ENCODE measurements at places on chromosomes 3 and 15.

GRCh38 chr3:168645180-168645579 is 549.5 kb upstream of the GOLIM4 start:
- no peak for DNase-seq

- DNase-seq, result no peak
These were observed 11.2 kb downstream of the ACAN start for GRCh38 chr15:88814393-88814792.

- DNase-seq, result no peak
These were observed 874 bp downstream of the INO80 start for GRCh38 chr15:41115161-41115651.

DNA sequence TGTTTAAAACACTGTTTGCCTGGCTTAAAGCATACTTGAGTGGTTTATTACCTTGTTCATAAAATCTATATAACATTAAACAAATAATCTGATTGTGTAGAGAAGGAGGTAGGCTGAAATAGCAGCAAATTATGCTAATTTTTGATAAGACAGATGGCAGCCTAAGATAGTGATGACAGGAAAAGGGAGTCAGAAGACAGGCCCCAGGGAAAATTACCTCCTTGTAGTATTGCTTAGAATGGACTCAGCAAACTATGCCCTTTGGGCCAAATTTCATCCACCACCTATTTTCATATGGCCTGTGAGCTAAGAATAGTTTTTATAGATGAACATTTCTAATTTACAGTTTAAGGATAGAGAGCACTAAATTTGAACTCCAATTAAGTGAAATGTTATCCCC is 37.8 kb downstream of the CHD2 start:
- no peak for DNase-seq

GRCh38 chr3:197801891-197802778 is 11.1 kb downstream of the LRCH3 start:
- DNase-seq, result peak; percentile 51

- peak; percentile 87 for DNase-seq
These were observed 306.5 kb downstream of the RPLP1 start for GRCh38 chr15:69758810-69759790.

- no peak for DNase-seq
These were observed 1076.8 kb downstream of the TUSC7 start for GRCh38 chr3:117786349-117786748.

- no peak for DNase-seq
These were observed 197.2 kb upstream of the VEPH1 start for GRCh38 chr3:157700405-157700804.

DNA sequence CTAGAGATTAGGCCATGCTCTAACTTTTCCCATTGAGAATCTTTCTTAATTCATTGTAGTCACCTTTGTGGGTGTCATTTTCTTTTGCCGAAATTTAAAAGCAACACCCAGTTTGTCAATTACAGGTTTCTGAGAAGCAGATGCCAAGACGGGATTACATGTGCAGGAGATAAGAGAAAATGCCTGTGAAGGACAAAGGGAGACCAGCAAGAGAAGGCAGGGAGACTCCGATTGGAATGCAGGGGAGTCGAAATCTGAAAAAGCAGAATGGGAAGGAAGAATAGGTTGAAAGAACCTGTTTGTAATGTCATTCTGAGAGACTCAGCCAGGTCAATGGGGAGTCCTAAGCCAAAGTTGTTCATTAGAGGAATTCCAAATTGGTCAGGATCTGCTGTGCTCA is 3.6 kb upstream of the DPH6 start:
- no peak for DNase-seq

GRCh38 chr3:140580746-140581145 is 97.1 kb upstream of the TRIM42 start:
- no peak for DNase-seq

- no peak for DNase-seq
These were observed 591.1 kb downstream of the ZPLD1 start for GRCh38 chr3:103025880-103026279.

- DNase-seq, result no peak
These were observed 269.0 kb downstream of the OXSM start for GRCh38 chr3:26058901-26059321.

DNA sequence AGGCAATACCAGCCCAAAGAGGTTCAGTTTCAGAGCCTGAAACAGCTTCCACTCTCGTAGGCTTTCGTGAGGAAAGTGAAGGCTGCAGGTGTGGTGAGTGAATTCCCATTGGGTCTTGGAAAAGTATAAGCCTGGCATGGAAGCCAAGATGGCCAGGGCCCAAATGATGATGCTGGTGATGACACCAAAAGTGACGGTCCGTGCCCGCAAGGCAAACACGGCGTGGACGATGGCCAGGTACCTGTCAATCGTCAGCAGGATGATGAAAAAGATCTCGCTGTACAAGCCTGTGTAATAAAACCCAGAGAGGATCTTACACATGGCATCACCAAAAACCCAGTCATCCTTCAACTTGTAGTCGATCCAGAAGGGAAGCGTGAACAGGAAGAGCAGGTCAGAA is 4.4 kb downstream of the CCR1 start:
- DNase-seq, result no peak

GRCh38 chr3:191030491-191030890 is 168.0 kb upstream of the GMNC start:
- no peak for DNase-seq

DNA sequence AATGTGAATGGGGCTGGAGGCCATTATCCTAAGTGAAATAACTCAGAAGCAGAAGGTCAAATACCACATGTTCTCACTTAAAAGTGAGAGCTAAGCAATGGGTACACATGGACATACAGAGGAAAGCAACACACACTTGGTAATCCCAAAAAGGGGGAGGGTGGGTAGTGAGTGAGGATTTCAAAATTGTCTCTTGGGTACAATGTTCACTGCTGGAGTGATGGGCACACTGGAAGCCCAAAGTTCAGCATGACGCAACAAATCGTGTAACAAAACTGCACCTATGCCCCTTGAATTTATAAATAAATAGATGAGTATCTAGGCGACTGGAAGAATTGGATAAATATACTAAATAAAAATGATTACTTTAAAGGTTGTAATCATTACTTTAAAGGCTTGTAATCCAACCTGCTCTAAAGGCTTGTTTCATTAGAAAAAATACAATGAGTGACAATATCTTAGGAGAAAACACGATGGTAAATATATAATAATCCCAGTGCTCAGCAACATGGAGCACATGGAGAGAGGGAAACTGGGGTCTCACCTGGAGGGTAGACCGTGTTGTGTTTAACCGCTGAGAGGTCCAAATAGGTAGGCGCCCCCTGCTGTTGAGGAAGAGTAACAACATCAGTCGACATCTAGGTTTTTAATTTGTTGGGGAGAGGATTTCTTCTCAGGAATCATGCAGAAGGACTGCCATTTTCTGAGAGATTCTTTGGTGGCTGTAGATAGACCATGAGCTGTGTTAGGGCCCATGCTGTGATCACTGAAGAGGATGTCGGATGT is 78.5 kb upstream of the ROBO1 start:
- no peak for DNase-seq

GRCh38 chr15:39555885-39556284 is 25.0 kb upstream of the THBS1 start:
- no peak for DNase-seq

GRCh38 chr3:108437439-108437838 is 73.0 kb downstream of the MYH15 start:
- DNase-seq, result no peak

GRCh38 chr15:52183562-52184173 is 7.5 kb downstream of the GNB5 start:
- DNase-seq, result peak; percentile 31

DNA sequence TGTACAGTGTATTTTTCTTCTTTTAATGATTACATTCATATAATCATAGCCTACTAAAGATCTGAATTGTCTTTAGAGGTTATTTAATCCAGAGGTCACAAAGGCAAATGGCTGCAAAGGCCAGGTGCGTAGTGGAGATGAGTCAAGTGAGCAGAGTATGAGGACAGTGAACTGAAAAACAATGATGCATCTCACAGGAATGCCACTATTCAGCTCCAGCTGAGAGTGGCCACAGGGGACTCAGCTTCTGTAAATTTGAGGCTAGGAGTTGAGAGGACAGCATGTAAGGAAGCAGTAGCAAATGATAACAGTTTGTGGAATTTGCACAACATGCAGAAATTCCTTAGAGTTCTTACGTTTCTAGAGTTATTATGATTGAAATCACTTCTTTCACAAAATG is 50.4 kb downstream of the COL6A5 start:
- DNase-seq, result no peak

GRCh38 chr3:8366219-8366810 is 135.3 kb upstream of the LMCD1 start:
- DNase-seq, result no peak

DNA sequence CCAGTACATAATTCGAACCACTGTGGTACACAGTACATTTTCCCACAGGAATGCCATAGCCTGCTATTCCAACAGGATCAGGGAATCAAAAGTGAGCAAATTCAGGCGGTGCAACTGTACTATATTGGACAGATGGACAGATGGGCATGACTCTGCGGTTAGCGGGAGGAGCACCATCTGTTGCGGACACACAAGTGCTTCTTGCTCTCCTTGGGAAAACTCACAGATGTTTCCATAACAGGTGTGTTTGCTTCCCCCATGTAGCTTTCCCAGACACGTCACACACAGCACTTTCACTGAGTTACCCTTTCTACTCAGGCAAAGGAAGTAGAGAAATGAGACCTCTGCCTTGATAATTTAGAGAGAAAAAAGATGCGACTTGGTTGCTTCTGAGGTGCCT is 325.1 kb upstream of the THBS1 start:
- no peak for DNase-seq

- DNase-seq, result no peak
These were observed 12.3 kb upstream of the SPATA12 start for GRCh38 chr3:57048052-57048671.

- DNase-seq, result no peak
These were observed 77.8 kb upstream of the HES1 start for GRCh38 chr3:194058189-194058571.

DNA sequence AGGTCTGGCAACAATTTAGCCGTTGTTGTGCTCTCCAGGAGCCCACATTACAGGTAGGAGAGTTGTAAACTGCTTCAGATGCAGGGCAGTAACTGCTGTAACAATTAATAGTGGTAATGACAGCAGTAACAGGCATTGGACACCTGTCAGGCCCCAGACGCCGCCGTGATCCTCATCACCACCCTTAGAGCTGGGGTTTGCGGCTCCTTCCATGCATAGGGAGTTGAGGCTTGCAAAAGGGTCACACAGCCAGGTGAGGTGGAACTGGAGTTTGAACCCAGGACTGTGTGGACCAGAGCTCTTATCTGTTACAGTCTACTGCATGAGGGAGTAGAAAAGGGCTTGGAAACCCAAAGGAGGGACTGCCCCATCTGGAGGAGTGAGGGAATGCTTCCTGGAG is 26.8 kb upstream of the NR2C2 start:
- no peak for DNase-seq

GRCh38 chr3:72721683-72722381 is 126.4 kb downstream of the SHQ1 start:
- DNase-seq, result no peak

GRCh38 chr15:48427960-48428547 is 96.8 kb downstream of the DUT start:
- no peak for DNase-seq

DNA sequence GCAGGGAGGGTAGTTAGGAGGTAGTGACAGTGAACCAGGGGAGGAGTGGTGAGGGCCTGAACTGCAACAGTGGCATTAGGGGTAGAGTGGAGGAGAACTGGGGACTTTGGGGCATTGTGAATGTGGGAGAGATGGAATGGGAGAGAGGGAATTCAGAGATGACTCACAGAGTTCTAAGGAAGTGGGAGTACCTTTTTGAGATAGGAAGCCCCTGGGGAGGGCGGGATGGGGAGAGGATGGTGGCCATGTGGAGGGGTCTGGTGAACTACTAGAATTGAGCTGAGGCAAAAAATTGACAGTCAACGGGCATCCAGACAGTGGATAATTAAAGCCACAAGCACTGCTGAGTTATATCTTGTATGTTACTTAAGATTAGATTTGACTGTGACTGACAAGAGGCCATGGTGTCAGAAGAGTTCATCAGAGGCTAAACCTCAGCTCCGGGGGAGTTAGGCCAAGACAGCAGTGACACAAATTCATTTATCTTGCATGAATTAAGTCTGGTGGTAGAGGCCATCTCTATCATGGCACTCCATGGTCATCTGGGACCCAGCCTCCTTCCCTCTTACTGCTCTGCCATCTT is 34.0 kb downstream of the PLEKHO2 start:
- DNase-seq, result no peak

- DNase-seq, result no peak
These were observed 86.8 kb downstream of the LARS2 start for GRCh38 chr3:45475145-45475544.

DNA sequence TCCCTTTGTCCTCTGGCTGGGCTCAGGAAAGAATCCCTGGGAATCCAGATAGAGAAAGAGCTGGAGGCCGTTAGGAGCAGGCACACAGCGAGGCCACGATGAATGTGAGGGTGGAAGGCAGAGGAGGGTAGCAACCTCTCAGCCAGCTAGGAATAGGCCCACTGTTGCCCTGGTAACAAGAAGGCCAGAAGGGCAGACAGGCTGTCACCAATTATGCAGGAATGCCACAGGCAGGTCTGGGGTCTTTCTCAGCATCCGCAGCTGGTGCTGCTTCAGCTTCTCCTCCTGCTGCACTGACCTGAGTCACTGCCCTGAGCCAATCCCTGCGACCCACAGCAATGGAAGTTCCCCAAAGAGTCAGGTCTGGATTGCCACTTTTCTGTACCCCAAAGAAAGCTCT is 62.8 kb upstream of the C3orf80 start:
- no peak for DNase-seq

DNA sequence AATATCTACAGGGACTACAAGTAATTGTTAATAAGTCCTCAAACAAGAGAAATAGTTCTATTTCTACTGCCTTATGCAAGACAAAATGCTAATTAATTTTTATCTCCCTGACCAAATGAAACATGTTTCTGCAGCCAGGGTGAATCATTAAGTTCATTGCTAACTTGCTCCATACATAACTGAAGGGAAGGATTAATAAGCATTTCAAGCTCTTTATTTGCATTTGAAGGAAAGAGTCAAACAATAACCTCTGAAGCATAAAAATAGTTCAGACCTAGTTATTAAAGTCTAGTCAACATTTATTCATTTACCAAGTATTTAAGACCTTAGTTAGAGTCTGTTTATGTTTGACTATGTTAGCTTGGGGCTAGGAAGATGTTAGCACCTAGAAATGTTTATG is 120.0 kb downstream of the ATP1B3 start:
- no peak for DNase-seq

DNA sequence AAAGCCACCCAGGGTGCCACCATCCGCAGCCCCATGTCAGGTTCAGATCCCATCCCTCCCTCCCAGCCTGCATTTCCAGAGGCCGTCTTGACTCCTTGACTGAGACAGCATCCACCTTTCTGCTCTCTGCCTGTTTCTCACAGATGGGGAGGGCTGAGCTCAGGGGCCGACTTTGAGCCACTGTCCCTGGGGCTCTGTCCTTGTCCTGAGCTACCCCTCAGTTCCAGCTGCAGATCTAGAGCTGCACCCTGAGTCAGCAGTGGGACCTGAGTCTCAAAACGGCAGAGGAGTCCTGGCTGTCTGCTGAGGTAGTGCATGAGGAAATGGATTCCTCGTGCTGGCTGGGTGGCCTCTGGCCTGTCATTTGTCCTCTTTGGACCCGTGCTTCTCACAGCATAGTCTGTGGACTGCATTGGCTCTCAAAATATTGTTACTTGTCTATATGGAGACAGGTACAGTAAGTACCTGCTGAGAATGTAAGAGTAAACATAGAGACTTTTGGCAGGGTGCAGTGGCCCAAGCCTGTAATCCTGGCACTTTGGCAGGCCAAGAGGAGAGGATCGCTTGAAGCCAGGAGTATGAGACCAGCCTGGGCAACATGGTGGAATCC is 22.3 kb downstream of the RPLP1 start:
- no peak for DNase-seq

- no peak for DNase-seq
These were observed 348.5 kb upstream of the POU1F1 start for GRCh38 chr3:87624860-87625259.

Measured in CD4-positive, alpha-beta T cell treated with Interleukin-15 for 4 hours (primary cell).